AG04450 (cell line): ENCODE measurements at places on chromosomes 6 and 20. TPM values are rescaled to one million over a fixed set of nuclear protein-coding genes. Genes with fewer than 3 reads are reported as not detected.

The TRIM15 gene
- polyA plus RNA-seq, result not detected in 2 replicates

The DOK5 gene
- 1.9 and 2.1 TPM in 2 replicates for polyA plus RNA-seq

The RBBP8NL gene
- not detected in 2 replicates for polyA plus RNA-seq

The CCR6 gene
- polyA plus RNA-seq, result not detected in 2 replicates

The FAM162B gene
- 7.8 and 10.9 TPM in 2 replicates for polyA plus RNA-seq

The SLC35D3 gene
- polyA plus RNA-seq, result not detected in 2 replicates

The PI16 gene
- polyA plus RNA-seq, result 0.05 and 0.11 TPM in 2 replicates

The DEK gene
- 39.1 and 68.1 TPM in 2 replicates for polyA plus RNA-seq

The RAB44 gene
- not detected in 2 replicates for polyA plus RNA-seq

The BMP2 gene
- polyA plus RNA-seq, result 1.6 and 1.8 TPM in 2 replicates

The ERVFRD-1 gene
- polyA plus RNA-seq, result not detected in 2 replicates

The GNMT gene
- 0.07 TPM in 1 of 2 replicates, not detected in the other for polyA plus RNA-seq

The LY6G6C gene
- not detected in 2 replicates for polyA plus RNA-seq

The SLC22A7 gene
- polyA plus RNA-seq, result not detected in 2 replicates

DNA sequence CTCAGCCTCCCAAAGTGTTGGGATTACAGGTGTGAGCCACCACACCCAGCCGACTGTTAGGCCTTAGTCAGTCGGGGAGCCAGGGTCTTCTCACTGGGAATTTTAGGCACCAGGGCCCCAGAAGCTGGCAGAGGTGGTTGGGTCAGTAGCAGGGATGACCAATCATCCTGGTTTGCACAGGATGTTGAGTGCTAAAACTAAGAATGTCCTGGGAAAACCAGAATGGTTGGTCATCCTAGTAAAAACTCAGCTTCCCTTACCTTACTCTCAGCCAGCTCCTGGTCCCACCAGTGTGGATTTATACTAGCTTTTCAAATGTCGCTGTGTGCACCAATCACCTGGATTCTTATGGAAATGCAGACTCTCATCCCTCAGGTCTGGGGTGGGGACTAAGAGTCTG, 31.8 kb downstream of the KCNG1 start:
- DNase-seq, result no peak

DNA sequence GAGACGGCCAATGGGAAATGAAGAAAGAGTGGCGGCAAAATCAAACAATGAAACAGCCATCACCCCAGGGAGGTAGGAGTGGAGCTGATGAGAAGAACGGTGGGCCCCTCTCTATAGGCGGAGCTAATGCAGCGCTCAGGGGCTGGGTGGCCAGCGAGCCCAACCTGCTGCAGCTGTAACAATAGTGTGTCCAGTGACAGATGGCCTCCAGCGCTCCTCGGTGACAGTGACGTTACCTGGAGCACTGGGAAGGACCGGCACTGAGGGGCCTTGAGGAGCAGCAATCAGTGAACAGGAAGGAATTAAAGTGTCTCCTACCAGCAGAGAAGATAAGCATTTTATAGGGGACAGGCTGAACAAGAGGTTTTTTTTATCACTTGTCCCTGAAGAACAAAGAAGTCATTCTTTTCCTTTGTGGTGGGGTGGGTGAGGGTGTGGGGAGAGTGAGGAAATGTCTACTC, 81.6 kb downstream of the FOXA2 start:
- no peak for DNase-seq

DNA sequence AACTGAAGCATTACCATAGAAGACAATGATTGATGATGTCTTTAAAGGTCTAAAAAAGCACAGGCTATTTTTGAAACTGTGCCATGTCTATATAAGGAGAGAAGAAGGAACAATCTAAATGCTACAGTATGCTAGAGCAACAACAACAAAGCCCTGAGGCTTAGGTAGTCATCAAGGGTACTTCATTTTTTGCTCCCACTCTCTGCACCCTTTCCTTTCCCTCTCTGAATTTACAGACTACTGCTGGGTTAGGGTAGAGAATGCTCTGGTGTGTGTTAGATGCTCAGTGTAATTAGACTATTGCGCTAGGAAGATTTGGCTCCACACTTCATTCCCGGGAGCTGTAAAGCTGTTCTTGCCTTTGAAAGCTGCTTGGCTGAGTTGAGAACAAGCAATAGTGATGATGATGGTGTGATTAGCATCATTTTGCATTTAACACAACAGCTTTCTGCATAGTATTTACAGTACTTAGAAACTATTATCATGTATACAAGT, 1262.5 kb upstream of the CITED2 start:
- no peak for DNase-seq

DNA sequence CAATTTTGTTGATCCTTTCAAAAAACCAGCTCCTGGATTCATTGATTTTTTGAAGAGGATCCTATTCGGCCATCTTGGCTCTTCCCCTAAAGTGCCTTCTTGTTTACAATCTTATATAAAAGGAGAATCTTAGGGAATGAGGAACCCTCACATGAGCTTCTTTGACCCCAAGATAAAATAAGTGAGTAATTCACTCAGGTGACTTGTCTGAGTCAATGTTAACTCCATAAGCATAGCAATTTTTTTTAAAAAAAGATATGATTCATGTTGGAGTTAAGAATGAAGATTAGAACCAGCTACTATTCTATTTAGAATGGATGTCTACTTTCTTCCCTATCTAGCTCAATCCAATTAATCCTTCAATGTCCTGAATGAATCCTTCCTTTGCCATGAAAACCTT, 21.0 kb downstream of the WASF1 start:
- DNase-seq, result no peak

DNA sequence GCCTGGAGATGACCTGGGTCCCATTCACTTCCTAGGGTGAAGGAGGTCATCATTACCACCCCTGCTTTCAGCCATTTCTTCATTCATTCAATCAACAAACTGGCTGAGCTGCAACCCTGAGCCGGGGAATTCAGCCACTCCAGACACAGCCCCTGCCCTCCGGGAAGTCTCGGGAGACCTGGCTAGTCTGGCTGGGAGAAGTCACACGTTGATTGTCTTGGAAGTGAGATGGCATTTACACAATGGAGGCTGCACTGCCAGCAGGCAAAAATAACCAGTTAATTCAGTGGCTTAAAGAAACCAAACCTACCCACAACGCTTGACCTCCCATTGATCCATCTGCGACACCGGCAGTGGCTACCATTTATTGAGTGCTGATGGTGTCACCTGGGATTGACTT, 2.0 kb upstream of the PMEPA1 start:
- no peak for DNase-seq

- DNase-seq, result no peak
Observed at GRCh38 chr20:60052322-60052721, 94.1 kb downstream of the CDH26 start.

DNA sequence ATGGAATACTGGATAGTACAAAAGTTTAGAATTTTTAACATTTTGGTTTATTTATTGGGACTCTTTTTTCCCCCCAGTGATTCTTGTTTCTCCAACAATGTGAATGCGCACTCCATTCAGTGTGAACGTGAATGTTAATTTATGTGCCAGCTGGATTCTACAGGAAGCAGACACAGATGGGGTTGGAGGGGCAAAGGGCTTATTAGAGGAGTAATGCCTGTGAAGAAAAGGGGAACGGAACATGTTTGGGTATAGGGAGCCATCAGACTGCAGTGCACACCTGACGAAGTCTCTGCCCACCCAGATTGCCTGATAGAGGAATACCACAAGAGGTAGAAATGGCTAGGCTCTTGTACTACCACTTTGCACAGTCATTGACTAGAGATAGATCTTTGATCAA, 48.2 kb downstream of the PTPRA start:
- DNase-seq, result no peak

- no peak for DNase-seq
Observed at GRCh38 chr6:118485601-118486550, 62.2 kb upstream of the PLN start.

- no peak for DNase-seq
Observed at GRCh38 chr20:45368221-45368980, 5.4 kb downstream of the SYS1 start.

GRCh38 chr20:38212806-38213606, 47.5 kb downstream of the KIAA1755 start:
- no peak for DNase-seq

DNA sequence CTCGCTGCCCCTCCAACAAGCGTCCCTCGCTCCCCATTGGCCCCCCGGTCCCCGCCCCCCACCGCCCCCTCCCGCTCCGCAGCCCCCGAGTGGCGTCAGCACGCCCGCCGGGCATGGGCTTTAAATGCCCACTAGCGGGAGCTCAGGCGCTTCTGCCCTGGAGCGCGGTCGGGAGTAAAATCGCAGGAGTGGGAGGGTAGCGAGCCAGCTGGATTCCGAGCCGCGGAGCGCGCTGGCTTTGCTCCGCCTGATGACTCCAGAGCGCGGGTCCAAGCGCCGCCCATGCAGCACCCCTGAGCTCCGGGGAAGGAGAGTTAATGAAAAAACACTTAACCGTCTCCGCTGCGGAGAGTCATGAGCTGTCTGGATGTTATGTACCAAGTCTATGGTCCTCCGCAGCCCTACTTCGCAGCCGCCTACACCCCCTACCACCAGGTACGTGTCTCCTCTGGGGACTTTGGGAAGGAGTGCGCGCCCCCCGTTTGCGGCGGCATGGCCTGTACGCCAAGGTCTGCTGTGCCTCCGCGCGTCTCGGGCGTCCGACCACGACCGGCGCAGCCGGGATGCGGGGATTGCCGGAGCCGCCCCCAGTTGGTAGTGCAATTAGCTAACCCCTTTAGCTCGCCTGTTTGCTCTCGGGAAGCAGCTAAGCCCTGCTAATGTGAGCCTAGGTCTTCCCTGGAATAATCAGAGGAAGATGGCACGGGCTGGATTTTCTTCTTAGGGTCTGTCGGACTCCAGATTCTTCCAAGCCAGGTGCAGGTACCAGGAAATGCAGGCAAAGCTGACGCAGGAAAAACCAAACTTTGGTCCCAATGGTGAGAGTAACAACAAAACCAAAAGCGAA, at the start of gene VGLL2:
Gene VGLL2 (plus strand): TSS at position 149 of the 847 bp plus-strand sequence. CDS start 206 bp downstream, at position 355.
- DNase-seq, result no peak

DNA sequence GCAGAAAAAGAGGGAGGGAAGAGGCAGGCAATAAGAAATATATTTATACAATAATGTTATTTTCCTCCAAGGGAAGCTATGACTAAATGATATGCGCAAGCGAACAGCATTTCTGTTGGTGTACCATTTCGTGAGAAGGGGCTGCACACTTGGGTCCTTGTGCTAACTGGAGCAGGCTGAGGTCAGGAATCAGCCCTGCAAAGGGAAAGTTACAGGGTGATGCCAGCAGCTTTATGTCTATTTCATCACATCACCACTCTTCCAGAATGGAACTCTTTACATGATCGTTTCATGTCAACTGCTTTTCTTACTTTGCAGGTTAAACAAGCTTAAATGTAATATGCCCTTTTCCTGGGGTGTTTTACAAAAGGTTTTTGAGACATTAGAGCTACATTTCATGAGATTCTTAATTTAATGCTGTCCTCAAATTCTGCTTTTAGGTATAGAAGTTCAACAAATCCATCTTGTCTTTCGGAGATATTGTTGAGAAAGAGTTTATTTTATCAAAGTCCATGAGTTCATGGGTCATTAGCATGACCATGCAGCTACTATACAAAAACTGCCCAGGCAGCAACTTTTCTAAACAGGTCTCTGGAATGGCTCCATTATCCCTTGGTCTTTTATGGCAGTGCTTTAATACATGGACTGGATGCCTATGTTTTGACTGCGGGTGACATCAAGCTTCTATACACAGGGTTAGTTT, 443.8 kb downstream of the TENT5A start:
- DNase-seq, result no peak

DNA sequence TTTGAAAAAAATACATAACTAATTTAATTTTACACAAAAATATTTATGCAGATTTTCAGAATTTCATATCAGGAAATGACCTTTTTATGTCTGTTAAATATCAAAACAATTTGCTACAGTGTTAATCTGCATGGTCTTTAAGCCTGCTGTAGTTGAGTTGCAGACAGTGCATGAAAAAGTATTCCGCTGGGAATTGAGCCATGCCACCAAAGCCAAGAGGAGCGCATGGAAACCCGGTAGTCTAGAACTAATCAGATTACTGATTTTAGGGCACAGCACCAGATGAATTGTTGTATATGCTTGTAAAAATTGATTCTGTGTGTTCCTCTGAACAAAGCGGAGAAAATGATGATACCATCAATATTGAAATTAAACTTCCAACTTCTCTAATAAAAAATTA, 34.3 kb upstream of the LAMP5 start:
- DNase-seq, result no peak

- no peak for DNase-seq
Observed at GRCh38 chr6:79186564-79186963, 47.9 kb downstream of the HMGN3 start.

DNA sequence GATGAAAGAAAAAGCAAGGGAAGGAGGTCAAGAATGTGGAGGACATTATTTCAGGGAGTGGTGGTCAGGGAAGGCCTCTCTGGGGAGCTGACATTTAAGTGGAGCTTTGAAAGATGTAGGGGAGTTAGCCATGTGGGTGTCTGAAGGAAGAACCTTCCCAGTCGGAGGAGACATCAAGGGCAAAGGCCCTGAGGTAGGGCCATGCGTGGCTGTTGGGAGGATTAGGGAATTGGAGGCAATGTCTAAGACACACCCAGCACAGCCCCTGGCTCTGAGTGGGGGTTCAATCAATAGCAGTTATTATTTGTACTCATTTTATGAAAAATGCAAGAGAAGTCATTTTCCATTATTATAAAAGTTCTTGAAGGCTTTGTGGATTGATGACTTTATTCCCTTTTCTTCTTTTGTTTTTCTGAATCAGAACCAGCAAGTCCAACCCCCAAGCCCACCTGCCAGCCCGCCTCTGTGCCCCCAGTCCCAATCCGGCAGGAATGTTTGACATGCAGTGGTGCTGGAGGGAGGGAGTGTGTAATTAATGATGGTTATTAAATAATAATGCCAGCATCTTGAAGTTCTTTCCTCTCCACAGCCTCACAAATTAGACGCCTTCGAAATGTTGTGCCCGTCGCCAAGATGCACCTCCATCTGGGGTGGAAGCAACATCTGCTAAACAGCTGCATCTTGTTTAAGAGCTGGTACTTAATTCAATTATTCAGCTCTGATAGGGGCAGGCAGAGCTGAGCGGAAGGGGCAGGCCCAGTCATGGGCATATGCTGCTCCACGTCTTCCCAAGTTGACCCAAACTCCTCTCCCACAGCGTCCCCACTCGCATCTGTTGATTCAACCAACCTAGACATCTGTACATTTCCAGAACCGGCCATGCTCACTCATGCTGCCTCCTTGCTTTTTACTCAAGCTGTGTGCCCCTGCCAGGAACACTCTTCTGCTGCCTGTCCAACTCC, 81.3 kb upstream of the SIRPA start:
- DNase-seq, result no peak

GRCh38 chr6:90859056-90859455, 272.2 kb upstream of the MAP3K7 start:
- no peak for DNase-seq

DNA sequence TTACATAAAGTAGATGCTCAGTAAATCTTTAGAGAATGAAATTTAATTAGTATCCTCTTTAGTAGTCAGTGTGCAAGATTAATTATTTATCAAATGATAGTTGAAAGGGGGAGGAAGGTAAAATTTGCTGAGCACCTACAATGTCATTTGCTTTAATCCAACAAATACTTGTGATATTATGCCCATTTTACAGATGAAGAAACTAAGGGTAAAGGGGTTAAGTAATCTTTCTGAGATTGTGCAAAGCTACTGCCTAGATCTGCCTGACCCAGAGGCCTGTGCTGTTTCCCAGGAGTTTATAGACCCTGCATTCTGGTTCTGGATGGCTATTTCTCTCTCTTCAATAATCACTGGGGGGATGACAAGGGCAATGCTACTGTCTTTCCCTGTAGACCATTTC, 58.3 kb upstream of the BACH2 start:
- DNase-seq, result no peak

- no peak for DNase-seq
Observed at GRCh38 chr20:62045118-62045517, 20.6 kb downstream of the TAF4 start.

- DNase-seq, result no peak
Observed at GRCh38 chr6:56628105-56628504, 14.6 kb downstream of the DST start.
